Endothelial cell of umbilical vein (primary cell): ENCODE measurements at places on chromosomes 7 and 10. TPM values are rescaled to one million over a fixed set of nuclear protein-coding genes. Genes with fewer than 3 reads are reported as not detected.

- no peak for DNase-seq
These were observed 33.2 kb upstream of the NAMPT start for GRCh38 chr7:106317971-106318370.

GRCh38 chr7:78195281-78195680 lies 396.7 kb downstream of the PHTF2 start:
- no peak for DNase-seq

- no peak for DNase-seq
These were observed 183.2 kb upstream of the PTPRZ1 start for GRCh38 chr7:121689749-121690148.

- DNase-seq: no peak
These were observed 72.9 kb downstream of the NPY start for GRCh38 chr7:24356718-24357386.

- no peak for DNase-seq
These were observed 516.4 kb downstream of the GLRX3 start for GRCh38 chr10:130652544-130652943.

- peak; percentile 36 for DNase-seq
These were observed 4.7 kb upstream of the EBF3 start for GRCh38 chr10:129968853-129969183.

DNA sequence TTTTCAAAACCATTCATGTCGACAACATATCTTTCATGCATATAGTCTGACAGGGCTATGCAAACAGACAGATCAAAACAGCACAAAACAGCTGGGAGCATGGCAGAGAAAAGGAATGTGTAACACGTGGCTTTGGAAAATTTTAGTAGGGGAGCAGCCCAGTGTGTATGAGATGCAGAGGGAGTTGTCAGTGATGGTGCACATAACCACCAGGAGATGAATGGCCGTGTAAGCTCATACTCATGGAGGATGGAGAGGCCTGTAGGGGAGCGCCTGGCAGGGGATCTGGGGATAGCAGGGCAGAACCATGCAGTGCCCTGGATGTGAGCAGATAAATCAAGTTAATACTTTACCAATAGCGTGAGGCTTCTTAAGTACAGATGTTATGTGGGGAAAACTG lies 45.7 kb downstream of the RHOBTB1 start:
- DNase-seq: no peak

GRCh38 chr7:40977533-40977932 lies 725.4 kb downstream of the INHBA start:
- no peak for DNase-seq

Gene MAP3K8
- 8.1 and 10.6 TPM in 2 replicates for total RNA-seq

Gene PYROXD2
- total RNA-seq: 7.0 TPM in 2 replicates

Gene FXYD4
- not detected in 2 replicates for total RNA-seq

Gene DKK1
- 184 and 200 TPM in 2 replicates for total RNA-seq

Gene LRRD1
- total RNA-seq: 0.46 TPM in 1 of 2 replicates, not detected in the other
